ENCODE measurements at places on chromosomes 16 and 17.

DNA sequence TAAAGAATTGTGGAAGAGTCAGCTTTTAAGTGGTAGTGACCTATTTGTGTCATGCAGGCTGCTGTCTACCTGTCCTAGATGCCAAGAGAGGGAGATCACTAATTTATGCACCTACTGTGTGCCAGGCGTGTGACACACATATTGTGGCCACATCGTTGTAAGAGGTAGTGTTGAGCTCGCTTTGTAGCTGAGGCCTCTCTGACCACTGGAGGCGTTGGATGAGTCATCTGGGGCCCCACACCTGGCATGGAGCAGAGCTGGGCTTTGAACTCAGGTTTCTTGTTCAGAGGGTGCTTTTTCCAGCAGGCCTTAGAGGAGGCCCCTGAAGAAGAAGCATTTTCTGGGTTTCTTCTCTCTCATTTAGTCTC is 52.3 kb upstream of the LGALS9 start:
- peak; percentile 80 for DNase-seq

- peak; percentile 28 for DNase-seq
These were observed 19.7 kb downstream of the MEAK7 start for GRCh38 chr16:84484579-84485254.

DNA sequence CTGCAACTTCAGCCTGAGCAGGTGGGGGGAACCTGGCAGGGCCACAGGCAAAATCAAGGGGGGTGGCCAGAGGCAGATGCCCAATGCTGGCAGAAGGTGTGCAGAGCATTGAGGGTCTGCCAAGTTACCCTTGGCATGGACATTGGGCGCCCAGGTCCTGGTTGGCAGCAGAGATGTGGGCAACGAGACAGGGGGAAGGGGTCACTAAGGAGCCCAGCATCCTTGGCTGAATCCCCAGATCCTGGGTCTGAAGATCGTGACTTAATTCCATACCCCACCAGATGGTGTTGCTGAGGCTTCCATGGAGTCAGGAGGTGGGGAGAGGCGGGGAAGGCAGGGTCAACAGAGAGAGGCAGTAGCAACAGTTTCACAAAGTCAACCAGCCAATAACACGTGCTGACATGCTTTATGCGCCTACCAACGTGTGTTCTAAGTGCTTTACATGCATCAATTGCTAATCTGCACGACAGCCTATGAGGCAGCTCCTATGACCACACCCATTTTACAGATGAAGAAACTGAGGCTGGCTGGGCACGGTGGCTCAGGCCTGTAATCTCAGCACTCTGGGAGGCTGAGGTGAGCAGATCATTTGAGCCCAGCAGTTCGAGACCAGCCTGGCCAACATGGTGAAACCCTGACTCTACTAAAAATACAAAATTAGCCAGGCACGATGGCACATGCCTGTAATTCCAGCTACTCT is 83.3 kb downstream of the GSG1L start:
- no peak for DNase-seq

- no peak for DNase-seq
These were observed 4.2 kb upstream of the ARHGAP27 start for GRCh38 chr17:45436625-45437464.

- DNase-seq, result peak; percentile 86
These were observed 31.2 kb downstream of the NSMCE1 start for GRCh38 chr16:27237219-27238015.

- DNase-seq, result no peak
These were observed 415 bp downstream of the XYLT1 start for GRCh38 chr16:17470182-17470907.

- DNase-seq, result no peak
These were observed 65.9 kb downstream of the DNAH3 start for GRCh38 chr16:21084631-21085225.

DNA sequence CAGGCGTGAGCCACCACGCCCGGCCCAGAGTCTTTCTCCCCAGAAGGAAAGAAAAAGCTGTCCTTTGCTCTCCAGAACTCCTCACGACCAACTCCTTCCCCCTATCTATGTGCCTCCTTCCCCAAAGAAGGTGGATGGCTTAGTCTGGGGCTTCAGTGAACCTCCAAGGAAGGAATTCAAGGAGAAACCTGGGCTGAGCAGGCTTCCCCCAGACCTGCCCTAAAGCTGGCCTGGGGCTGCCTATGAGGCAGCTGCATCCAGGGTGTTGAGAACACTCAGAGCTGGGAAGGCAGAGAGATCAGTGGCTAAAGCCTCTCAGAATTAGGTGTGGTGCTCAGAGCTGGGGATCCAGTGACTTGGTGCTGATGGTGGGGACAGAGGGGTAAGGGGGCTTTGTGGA is 3.8 kb downstream of the ACSF2 start:
- DNase-seq, result no peak

DNA sequence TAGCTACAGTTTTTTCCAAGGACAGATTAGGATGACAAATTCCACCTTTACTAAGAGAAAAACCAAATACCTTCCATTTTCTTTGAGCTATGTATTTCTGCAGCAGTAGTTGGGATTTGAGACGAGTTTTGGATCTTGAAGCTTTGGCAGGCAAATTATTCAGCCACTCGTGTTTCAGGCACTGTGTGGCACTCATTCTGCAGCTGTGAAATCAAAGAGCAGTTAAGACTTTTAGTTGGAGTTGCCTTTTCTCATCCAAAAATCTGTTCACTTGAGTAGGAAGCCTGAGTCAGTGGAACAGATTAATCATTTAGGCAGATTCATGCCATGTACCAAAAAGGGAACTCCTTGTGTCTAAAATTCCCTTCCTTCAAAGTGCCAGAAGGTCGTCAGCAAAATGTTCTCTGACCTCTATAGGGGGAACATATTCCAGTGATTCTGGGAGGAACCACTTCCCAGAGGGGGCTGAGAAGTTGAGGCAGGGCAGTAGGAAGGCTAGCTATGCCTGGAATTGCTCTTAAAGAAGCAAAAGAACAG is 20.1 kb downstream of the ORC6 start:
- DNase-seq, result no peak

DNA sequence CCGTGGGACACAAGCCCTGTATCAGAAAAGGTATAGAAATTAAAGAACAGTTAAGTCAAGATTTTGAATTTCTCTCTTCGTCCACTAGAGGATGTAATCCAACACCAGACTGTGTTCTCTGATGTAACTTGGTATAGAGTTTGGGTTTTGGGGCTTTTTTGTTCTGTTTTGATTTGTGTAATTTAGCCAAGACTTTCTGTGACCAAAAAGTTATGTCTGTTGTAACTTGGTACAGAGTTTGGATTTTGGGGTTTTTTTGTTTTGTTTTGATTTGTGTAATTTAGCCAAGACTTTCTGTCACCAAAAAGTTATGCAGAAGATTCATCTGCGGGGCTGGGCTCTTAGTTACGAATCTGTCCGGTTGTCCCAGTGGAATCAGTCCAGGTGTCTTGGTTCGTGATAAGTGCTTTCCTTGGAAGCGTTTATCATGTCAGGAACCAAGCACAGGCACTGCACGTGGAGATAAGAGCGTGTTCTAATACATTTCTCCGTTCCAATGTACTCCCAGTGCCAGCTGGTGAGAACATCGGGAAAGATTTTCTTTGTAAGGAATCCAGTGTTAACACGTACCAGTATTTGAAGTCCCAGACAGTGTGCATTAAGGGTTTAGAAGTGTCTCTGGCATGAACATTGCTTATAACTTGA is 44.1 kb upstream of the SEC14L1 start:
- no peak for DNase-seq

- no peak for DNase-seq
These were observed 8.5 kb upstream of the CBFA2T3 start for GRCh38 chr16:88985521-88985920.

DNA sequence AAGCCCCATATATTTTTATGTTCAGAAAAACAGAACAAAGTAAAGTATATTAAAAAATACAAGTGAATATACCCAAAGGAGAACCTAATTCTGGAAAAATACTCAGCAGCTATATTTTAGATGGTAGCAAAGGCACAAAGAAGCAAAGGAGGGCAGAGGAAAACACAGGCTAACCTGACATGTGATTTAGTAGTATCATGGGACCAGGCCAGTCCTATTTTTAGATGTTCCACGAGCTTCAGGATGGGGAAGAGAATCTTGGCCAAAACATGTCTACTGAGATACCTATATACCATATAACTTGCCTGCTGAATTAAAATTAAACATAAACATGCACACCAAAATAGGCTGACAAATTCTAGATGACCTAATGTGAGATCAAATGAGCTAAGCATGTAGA is 32.9 kb downstream of the SMYD4 start:
- no peak for DNase-seq

DNA sequence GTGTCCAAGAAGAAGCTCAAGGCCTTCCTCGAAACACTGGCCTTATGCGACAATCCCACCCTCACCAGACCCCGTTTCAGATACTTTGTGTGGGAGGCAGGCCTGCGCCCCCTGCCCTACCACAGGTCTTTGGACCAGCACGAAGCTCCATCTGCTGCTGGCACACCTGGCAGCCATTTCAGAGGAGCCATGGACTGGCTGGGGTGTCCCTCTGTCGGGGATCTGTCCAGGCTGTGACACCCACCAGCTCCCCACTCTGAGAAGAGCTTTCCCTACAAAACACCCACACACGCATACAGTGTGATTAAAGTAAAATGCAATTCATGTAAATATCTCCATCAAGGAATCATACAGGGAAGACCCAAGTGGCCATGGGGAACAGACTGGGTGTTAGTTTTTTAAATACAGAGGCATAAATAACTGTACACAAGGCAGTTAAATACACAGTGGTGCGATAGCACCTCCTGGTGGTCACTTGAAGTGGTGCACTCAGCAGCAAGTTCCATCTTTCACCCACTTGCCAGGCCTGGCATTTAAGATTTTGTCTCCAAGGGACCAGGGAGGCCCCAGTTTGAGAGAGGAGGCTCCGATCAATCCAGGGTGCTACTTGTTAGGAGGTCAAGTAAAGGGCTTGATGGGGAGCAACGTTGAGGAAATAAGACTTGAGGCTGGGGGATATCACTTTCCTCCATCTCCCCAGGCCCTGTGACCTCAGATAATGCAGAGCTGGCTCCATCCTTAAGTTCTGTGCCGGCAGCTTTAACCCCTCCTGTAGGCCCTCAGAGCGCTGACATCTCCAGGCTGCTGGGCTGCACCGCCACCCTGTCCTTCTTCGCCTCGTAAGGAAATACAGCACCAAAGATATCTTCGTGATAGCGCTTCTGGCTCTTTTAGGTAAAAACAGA is 43.6 kb downstream of the NOS2 start:
- peak; percentile 67 for DNase-seq

- no peak for DNase-seq
These were observed 113.8 kb upstream of the CHMP6 start for GRCh38 chr17:80877729-80878303.

DNA sequence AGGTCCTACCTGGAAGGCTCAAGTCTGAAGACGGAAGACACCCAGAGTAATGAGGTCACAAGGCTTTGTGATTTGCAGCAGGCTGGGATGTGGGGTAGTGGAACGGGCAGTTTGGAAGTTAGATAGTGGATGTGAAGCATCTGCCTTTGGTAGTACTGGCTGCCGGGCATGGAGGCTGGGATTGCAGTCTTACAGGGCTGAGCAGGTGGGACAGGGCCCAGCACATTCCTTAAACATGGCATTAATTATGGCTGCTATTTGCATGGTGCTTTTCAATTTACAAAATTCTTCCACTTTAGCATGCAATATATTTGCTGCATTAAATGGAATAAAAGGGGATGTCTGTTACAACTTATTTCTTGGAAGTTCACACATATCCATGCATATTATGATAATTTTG is 161.2 kb downstream of the UTP18 start:
- no peak for DNase-seq

DNA sequence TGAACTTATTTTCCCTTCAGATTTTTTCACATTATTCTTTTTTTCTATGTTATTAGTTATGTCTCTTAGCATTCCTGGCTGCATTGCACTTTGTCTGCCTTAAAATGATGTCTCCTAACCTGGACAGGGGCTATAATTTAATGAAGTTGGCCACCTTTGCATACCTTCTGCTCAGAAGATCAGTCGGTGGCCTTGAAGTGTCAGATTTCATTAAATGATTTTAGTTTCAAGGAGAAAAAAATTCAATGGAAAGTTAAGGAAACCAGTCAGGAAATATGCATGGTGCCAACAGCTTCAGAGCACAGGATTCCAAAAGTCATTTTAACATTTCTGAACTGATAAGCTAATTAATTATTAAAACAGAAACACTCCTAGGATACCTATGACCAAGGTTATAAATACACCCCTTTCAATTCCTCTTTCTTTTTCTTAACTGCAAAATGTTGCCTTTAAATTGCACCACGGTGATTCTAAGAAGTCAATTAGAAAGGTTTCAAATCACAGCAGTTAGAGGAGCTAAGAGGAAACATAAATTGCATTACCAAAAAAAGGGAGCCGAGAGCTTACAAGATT is 533.4 kb downstream of the KCNJ2 start:
- DNase-seq, result no peak

- DNase-seq, result no peak
These were observed 490.5 kb upstream of the CA10 start for GRCh38 chr17:52648995-52649394.

GRCh38 chr17:43360376-43360738 is 38.4 kb upstream of the ARL4D start:
- DNase-seq, result peak; percentile 75

DNA sequence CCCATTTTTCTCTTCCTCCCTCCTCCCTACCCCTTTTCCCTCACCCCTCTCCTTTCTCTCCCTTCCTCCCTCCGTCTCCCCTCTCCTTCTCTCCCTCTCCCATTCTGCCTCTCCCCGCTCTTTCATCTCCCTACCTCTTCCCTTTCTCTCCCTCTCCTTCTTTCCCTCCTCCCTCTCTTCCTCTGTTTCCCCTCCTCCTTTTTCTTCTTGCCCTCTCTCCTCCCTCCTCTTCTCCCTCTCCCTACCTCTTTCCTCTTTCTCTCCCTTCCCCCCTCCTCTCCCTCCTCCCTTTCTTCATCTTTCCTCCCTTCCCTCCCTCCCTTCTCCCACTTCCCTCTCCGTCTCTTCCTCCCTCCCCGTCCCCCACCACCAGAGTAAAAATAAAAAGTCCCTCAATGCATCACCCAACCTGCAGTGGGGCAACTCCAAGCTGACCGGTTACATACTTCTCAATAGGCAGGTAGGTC is 10.4 kb downstream of the CHD9NB start:
- no peak for DNase-seq

- DNase-seq, result no peak
These were observed 1.1 kb downstream of the ATP1B2 start for GRCh38 chr17:7651665-7652387.

GRCh38 chr17:17492085-17492484 is 4.1 kb downstream of the RASD1 start:
- DNase-seq, result no peak

- no peak for DNase-seq
These were observed 330.7 kb downstream of the KIF2B start for GRCh38 chr17:54153423-54153822.

DNA sequence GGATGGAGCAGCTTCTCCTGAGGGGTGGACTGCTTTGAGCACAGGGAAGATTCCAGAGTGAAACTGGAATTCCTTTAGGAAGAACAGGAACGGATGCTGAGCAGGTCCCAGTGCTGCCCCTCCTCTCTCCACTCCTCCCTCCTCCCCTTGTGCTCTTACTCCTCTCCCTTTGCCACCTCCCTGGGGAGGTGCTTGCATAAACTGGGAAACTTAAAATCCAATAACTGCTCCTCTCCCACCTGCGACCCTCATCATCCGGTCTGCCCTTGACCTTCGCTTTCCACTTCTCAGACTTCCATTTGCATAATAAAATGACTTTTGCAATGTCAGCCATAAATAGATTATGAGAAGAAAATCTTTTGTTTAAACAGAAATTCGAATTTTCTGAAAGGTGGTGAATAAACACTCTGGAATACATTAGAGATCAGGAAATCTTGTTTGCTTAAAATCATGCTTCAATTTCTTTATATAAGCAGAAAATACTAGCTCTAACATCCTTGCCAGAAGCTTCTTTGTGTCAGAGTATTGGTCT is 23.7 kb downstream of the HSBP1 start:
- DNase-seq, result no peak
